Psoas muscle (tissue), 8 donors: ENCODE measurements at places on chromosomes 1 and 21. TPM values are rescaled to one million over a fixed set of nuclear protein-coding genes. Genes with fewer than 3 reads are reported as not detected.

DNA sequence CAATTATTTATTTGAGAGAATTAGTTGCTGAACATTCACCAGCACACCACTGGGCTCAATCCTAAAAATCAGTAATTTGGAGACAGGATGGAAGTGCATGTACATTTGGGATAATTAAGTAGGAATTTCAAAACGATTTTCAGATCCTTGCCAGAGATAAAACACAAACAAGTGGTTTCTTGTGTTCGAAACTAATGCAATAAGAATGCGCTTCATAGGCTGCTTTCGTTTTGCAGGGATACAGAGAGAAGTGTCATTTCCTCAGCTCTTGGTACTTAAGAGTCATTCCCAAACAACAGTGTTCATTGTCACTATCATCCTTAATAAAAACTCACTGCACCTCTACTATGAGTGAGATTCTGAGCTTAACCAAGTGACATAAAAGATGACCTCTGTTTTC lies 20.6 kb upstream of the USP24 start:
- DNase-seq: no peak

The FCRL4 gene
- not detected for polyA plus RNA-seq

GRCh38 chr21:40043423-40043822 lies 176.2 kb downstream of the PCP4 start:
- DNase-seq: no peak

GRCh38 chr1:200062143-200062542 lies 34.6 kb downstream of the NR5A2 start:
- no peak for DNase-seq

The AADACL3 gene
- not detected for polyA plus RNA-seq

DNA sequence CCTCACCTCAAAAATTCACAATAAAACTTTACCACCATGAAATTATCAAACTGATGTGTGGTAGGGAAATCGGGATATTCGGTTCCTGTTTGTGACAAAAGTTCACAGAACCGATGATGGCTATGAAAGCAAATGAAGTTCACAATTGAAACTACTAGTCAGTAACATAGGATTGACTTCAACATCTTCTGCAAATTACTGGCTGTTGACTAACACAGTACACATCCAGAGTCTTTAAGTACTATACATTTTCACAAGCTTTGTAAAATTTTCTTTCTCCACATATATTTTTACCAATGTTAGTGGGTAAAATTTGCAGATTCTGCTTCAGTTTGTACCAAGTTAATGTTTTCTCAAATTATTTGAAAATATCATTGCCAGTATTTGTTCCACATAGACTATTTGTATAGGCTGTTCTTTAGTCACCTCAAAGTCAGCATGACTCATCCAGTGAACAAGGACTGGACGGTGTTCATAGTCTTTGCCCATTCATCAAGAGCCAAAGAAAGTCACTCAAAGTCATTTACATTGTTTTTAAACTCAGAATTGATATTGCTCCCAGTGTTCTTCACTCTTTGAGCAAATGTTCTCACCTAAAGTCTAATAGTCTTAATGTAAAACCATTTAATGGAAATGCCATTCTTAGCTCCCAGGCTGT lies 213.4 kb downstream of the USP25 start:
- no peak for DNase-seq

The RNU1-1 gene
- polyA plus RNA-seq: not detected

GRCh38 chr1:16226490-16227179 lies 10.3 kb downstream of the CPLANE2 start:
- peak; percentile 61 for DNase-seq

DNA sequence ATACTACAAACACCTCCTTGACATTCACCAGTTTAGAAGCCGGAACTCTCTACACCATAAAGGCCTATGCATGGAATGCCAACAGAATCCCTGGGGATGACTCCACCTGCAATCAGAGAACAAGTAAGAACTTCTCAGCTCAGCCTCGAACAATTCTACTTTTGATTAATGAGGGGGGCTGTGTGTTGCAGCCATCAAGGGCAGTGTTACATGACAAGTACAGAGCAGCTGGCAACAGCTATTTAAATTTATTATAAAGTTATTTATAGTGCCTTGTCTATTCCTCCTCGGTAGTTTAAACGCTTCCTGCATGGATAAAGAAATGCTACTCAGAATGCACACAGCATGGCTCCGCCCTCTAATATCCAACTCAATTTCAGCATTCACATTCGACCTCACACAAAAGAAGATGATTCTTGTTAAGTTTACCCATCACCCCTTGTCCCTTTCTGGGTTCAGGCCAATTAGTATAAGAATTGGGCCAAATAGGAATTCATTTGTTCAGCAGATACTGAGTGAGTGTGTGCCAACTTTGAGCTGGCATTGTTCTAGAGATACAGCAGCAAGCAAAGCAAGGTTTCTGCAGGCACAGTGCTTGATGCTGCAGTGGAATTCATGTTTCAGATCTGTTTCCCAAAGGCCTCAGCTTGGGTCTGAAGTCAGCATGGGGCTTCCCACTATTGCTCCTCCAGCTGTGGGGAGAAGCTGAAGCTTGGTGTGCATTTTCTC lies 6.4 kb downstream of the FNDC7 start:
- no peak for DNase-seq

DNA sequence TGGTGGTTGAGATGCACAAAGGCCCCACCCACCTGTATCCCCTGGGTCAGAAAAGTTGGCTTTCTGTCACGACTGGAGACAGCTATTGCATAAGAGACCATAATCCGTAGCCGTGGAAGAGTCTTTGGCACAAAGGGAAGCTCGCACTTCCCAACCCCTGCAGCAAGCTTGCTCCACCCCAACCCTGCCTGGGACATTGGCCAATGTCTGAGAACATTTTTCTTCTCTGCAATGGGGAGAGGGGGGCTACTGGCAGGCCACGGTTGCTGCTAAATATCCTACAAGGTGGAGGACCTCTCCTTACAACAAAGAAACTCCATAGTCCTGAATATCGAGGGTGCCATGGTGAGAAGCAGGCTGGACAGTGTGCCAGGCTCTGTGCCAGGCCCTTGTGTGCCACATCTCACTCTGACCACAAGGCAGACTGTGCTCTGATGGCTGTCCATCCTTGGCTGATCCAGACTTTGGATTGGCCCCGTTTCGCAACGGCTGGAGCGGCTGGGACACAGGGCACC lies 104.1 kb downstream of the CSMD2 start:
- DNase-seq: peak; percentile 47

GRCh38 chr1:175035865-175036264 lies 12.6 kb upstream of the MRPS14 start:
- DNase-seq: no peak

- DNase-seq: no peak
These were observed 12.0 kb downstream of the PROK1 start for GRCh38 chr1:110462964-110463363.

DNA sequence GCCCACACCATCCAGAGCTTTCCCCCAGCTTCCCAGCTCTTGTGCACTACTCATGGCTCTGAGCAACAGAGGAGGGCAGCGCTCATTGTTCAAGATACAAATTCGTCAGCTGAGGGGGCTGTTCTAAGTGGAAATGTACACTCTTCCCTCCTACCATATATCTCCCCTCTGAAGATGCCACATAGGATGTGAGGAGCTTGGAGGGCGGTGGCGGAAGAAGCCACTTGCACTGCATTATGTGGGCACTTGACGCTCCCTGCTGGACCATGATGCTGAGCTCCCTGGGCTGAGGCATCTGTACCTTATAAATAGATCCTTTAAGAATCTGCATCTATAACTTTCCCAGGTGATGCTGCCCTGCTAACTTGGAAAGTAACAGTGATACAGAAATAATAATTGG lies 477.6 kb upstream of the DEPDC1 start:
- no peak for DNase-seq

DNA sequence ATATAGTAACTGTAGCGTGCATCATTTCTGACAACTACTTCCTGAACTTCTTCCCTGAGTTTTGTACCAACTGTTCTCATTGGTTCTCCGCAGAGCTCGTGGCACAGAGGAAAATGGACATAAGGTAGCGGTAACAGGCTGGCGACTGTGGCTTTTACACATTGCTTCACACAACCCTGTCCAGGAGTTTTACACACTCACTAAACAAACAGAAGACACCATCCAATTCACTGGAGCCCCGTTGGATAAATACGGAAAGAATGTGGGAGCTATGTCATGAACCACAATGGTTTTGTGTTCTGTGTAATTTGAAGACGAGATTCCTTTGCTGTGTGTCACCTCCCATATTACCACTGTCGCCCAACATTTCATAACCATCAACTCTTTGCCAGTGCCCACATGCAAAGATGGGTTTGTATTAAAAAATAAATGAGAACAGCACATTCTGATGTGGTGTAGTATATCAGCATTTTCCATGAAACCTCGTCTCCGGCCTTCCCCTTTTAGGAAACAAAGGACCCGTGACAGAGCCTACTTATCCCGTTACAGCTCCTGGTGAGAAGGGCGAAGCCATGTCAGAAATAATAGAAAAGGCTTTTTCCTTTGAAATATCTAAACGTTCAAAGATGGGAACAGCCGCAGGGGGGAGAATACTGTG lies 47.4 kb upstream of the ENAH start:
- no peak for DNase-seq

DNA sequence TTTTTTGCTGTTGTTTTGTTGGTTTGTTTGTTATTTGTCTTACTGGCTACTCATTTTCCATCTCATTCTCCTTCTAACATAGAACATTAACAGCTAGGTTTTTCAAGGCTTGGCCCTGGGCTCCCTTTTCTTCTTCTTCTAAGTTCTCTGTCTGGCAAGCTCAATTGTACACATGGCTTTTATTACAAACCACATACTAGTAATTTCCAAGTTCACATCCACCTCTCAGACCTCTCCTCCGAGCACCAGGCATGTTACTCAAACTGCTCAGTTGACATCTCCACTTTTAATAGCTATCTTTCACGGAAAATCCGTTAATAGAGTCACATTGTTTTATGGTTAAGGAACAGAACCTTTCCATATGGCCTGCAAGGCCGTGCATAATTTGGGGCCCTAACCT lies 736.9 kb upstream of the ADAMTS5 start:
- no peak for DNase-seq

The SELE gene
- 0.36 TPM for polyA plus RNA-seq

DNA sequence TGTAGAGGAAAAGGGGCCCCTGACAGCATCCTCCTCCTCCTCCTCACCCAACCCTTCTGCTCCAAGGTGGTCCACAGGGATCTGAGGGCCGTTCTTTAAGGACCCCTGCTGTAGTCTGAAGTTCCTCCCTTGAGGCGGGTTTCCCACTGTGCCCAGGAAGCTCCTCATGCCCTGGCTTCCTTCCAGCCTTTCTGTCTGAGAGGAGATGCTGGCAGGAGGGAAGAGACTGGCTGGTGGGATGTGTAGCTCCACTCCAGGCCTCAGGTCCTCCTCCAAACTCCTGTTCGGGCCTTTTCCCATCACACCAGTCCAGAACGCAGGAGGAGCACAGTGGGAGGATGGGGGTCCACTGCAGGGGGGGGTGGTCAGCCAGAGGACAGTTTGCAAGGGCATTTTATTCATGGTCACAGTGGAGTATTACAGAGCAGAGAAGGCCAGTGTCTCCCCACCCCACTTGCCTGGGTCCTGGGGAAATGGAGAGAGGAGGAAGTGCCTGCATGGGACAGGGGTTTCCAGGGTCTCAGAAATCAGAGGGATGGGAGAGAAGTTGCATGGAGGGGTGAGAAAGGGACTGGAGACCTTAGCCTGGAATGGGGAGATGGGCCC lies 7.8 kb downstream of the ETV3L start:
- no peak for DNase-seq

- no peak for DNase-seq
These were observed 36.5 kb upstream of the APP start for GRCh38 chr21:26207021-26207420.

DNA sequence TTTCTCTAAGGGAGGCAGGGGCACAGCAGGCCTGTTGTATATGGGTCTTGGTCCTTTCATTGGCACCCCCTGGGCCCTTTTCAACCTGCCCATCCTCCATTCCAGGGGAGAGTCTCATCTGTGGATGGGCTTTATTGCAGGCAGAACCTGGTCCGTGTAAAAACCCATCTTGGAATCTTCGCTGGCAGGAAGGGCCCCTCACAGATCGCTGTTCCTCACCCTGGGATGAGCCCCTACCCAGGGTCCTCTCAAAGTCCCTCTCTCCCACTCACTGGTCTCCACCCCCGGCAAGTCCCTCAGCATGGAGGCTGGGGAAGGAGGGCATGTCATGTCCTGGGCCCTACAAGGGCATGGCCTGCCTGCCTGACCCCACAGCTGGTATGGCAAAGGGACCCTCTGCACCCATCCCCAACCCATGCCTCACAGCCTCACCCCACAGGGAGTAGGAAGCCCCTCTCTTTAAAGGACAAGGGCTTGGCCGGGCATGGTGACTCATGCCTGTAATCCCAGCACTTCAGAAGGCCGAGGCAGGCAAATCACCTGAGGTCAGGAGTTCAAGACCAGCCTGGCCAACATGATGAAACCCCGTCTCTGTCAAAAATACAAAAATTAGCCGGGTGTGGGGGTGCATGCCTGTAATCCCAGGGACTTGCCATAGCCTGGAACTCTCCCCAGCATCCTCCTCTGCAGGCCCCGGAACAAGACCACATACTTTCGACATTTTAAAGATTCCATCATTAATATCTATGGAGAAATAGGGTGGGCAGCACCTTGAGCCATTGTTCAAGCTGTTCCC lies 13.2 kb upstream of the CDA start:
- DNase-seq: no peak

The HFM1 gene
- 0.46 TPM for polyA plus RNA-seq
